ENCODE measurements at places on chromosomes 7 and 10. TPM values are rescaled to one million over a fixed set of nuclear protein-coding genes. Genes with fewer than 3 reads are reported as not detected.

DNA sequence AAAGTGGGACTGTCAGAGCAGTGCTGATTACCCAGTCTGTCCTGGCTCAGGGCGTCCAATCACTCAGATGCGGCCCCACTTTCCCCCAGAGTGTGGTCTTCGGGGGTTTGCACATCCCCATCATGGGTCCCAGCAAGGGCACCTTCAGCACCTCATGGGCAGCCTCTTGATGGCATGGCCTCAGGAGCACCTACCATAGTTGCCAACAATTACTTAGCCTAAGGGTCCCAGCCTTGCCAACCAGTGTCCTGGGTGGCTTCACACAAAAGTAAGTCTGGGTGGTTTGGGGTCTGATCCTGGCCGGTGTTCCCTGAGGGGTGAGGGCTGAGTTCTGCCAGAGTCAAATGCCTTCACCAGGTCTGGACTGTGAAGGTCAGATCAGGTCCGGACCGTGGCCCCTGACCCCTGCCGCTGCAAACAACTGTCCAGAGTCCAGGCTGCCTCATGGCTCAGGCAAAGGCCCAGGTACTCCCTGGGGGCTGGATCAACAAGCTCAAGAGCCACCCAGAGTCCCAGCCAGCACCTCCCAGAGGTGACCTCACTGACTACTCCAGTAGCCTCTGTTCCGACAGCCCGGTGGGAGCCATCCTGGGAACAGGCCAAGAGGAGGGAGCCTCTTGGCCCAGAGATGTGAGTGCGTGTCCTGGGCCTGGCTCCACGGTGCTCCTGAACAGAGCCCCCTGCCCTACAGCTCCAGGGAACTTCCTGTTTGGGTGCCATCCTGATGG lies 6.2 kb upstream of the MARVELD1 start:
- H3K36me3 ChIP-seq: no peaks in the 10 kb centered on the region
- H3K4me1 ChIP-seq: no peaks in the 10 kb centered on the region
- DNase-seq: no peak
- H3K27ac ChIP-seq: no peak overlapping the region
- no peak overlapping the region for H3K4me3 ChIP-seq

DNA sequence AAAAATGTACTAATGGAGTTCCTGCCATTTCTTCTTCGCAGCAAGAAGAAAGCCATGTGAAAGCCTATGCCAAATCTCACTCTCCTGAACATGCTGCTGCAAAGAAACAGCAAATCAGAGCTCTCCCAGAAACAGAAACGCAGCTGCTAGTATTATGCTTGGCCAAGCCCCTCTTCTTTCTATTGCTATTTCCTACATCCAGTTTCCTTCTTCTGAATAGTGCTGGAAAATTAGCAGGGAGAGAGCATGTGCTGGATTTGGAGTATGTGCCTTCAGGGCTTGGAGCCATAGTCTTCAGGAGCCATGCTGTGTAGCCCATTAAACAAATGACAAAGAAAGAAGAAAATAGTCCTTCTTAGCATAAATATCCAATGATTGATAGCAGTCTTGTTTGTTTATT lies 852.0 kb upstream of the PHF14 start:
- H3K36me3 ChIP-seq: no peaks in the 10 kb centered on the region
- H3K27ac ChIP-seq: no peak overlapping the region
- no peak for DNase-seq
- H3K4me3 ChIP-seq: no peak overlapping the region
- no peaks in the 10 kb centered on the region for H3K4me1 ChIP-seq
- H3K27me3 ChIP-seq: no peaks in the 10 kb centered on the region

- peaks cover 36% of the 10 kb centered on the region for H3K27me3 ChIP-seq
- no peak for DNase-seq
- H3K36me3 ChIP-seq: peaks cover 2% of the 10 kb centered on the region
- H3K4me1 ChIP-seq: peaks cover 8% of the 10 kb centered on the region
- H3K27ac ChIP-seq: no peak overlapping the region
- H3K4me3 ChIP-seq: no peak overlapping the region
These were observed 5.5 kb downstream of the PRKAR2B start for GRCh38 chr7:107049971-107050532.

DNA sequence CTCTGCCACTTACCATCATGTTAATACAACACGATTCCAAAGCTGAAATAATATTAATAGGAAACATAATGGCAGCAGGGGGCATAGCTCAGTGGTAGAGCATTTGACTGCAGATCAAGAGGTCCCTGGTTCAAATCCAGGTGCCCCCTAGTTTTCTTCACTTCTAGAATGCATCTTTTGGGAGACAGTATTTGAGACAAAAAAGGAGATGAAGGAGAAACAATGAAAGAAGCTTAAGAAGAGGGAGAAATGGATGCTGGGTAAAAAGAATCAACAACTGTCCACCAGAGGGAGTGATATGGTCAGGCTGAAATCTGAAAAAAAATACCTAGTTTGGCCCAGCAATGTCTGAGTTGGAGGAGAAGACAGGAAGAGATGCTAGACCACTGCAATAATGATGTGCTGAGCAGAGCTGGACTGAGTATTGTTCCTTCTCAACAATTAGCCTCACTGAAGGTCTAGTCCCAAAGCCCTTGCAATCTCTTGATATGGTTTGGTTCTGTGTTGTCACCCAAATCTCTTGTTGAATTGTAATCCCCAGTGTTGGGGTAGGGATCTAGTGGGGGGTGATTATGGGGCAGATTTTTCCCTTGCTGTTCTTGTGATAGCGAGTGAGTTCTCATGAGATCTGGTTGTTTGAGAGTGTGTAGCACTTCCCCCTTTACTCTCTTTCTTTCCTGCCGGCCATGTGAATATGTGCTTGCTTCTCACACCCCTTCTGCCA lies 48.3 kb downstream of the ZNF783 start:
- no peak overlapping the region for H3K27ac ChIP-seq
- H3K4me3 ChIP-seq: no peak overlapping the region
- H3K36me3 ChIP-seq: no peaks in the 10 kb centered on the region
- no peak for DNase-seq
- no peaks in the 10 kb centered on the region for H3K27me3 ChIP-seq

SLC39A12 gene
- total RNA-seq: not detected

SUGCT gene
- 1.2 TPM for total RNA-seq

DNA sequence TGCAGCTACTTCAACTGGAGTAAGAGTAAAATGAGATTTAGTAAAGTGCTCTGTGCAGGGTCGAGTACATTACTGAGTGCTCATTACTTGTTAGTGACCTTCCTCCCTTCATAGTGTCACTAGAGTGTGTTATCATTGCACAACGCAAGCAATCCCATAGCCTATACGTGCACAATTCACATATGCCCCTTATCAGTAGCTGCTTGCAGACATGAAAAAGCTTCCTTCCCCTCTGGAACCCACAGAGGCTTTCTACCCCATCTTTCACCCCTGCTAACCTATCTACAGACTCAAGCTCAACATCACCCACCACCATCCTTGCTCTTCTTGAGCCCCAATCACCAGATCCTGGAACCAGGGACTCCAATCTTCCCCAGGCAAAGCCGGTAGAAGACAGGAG lies 59.3 kb downstream of the C7orf25 start:
- no peak overlapping the region for H3K4me3 ChIP-seq
- no peak for DNase-seq
- peaks cover 3% of the 10 kb centered on the region for H3K4me1 ChIP-seq
- H3K36me3 ChIP-seq: no peaks in the 10 kb centered on the region
- no peak overlapping the region for H3K27ac ChIP-seq

GRCh38 chr10:58913717-58914116 lies 262.7 kb upstream of the PHYHIPL start:
- H3K4me3 ChIP-seq: no peak overlapping the region
- H3K4me1 ChIP-seq: no peaks in the 10 kb centered on the region
- H3K36me3 ChIP-seq: no peaks in the 10 kb centered on the region
- DNase-seq: no peak

DNA sequence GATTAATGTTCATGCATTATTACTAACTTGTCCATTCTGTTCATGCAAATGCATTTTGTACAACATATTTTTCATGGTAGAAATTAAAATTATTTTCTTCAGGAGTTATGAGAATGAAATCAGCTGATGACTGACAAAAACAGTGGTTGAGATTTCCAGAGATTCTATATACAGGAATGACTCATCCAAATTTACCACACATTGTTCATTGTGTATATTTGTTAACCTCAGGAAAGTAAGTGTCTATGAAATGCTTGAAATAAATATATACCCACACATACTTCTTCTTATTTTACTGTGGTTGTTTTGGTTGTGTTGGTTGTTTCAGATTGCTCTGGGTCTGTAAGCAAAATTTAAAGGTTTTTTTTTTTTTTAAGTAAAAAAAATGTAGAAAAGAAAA lies 108.1 kb upstream of the SP8 start:
- no peak overlapping the region for H3K27ac ChIP-seq
- H3K4me1 ChIP-seq: no peaks in the 10 kb centered on the region
- H3K4me3 ChIP-seq: no peak overlapping the region
- no peaks in the 10 kb centered on the region for H3K36me3 ChIP-seq
- no peak for DNase-seq
- no peaks in the 10 kb centered on the region for H3K27me3 ChIP-seq

- no peaks in the 10 kb centered on the region for H3K27me3 ChIP-seq
- H3K27ac ChIP-seq: peak overlapping the region; percentile 61
- peak overlapping the region; percentile 24 for H3K4me3 ChIP-seq
- H3K4me1 ChIP-seq: peaks cover 28% of the 10 kb centered on the region
- H3K36me3 ChIP-seq: peaks cover 7% of the 10 kb centered on the region
- DNase-seq: peak; percentile 58
These were observed 212.8 kb downstream of the MAD1L1 start for GRCh38 chr7:2019711-2020511.

- H3K27ac ChIP-seq: no peak overlapping the region
- H3K4me1 ChIP-seq: peaks cover 29% of the 10 kb centered on the region
These were observed 143.1 kb downstream of the AHR start for GRCh38 chr7:17441557-17441956.

NRF1 gene
- total RNA-seq: 18.5 TPM

GRCh38 chr10:33139181-33139646 lies 181.2 kb upstream of the ITGB1 start:
- H3K4me1 ChIP-seq: peaks cover 82% of the 10 kb centered on the region
- H3K36me3 ChIP-seq: no peaks in the 10 kb centered on the region
- no peaks in the 10 kb centered on the region for H3K27me3 ChIP-seq
- H3K4me3 ChIP-seq: peak overlapping the region; percentile 42
- peak; percentile 79 for DNase-seq
- H3K27ac ChIP-seq: peak overlapping the region; percentile 70

DNA sequence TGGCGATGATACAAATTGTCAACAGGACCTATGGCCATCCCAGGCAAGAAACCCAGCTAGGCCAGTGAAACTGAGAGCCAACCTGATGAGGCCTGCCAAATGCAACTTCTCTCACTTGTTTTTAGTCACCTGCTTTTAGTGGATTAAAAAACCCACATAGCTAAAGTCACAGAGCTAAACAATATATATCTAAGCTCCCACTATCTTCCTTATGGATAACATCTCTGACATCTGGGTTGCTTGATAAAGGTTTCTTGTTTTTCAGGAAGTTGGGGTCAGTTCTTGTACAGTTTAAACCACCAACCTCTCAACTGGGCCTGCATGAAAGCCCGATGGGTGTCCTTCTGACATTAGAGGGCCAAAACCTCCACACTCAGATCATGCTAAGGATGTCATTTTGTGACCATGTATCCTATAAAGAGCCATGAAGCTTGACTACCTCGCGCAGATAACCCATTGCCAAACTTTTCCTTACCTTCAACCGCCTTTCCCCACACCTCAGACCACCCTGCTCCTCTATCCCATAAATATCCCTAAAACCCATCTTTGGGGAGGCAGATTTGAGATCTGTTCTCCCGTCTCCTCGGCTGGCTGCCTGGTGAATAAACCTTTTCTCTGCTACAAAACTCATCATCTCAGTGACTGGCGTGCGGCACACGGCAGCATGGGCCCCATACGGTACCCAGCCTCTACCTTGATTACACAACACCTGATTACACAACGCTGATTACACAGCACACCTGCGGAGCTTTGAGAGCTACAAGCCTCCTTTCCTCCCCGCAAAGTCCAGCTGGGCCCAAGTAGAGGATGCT lies 797 bp upstream of the STMP1 start:
- peaks cover 9% of the 10 kb centered on the region for H3K36me3 ChIP-seq
- peak overlapping the region; percentile 98 for H3K4me3 ChIP-seq
- no peak for DNase-seq
- peak overlapping the region; percentile 93 for H3K27ac ChIP-seq
- H3K4me1 ChIP-seq: peaks cover 41% of the 10 kb centered on the region
- no peaks in the 10 kb centered on the region for H3K27me3 ChIP-seq

- no peak for DNase-seq
- H3K27ac ChIP-seq: no peak overlapping the region
- no peaks in the 10 kb centered on the region for H3K36me3 ChIP-seq
- no peak overlapping the region for H3K4me3 ChIP-seq
- no peaks in the 10 kb centered on the region for H3K4me1 ChIP-seq
- H3K27me3 ChIP-seq: peaks cover 15% of the 10 kb centered on the region
These were observed 75.5 kb upstream of the AGK start for GRCh38 chr7:141475679-141476078.

POT1 gene
- total RNA-seq: 36.1 TPM
